Cortex of kidney (tissue), 1 donor: ENCODE measurements at places on chromosomes 5 and 9.

DNA sequence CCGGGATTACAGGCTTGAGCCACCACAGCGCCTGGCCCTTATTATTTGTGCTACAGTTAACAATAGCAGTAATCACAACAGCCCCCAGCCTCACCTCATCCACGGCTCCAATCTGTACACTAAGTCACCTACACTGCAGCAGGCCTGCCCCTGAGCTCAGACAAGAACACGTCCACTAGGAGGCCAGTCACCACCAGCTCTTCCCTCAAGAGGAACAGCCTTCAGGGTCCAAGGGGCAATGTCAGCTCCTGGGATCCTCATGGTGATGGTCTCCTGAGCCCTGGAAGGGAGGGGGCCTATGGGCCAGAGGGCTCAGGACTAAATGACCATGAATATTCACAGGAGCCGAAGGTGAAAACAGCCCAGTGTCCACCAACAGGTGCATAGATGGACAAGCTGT lies 67.7 kb downstream of the VAV2 start:
- DNase-seq = no peak

DNA sequence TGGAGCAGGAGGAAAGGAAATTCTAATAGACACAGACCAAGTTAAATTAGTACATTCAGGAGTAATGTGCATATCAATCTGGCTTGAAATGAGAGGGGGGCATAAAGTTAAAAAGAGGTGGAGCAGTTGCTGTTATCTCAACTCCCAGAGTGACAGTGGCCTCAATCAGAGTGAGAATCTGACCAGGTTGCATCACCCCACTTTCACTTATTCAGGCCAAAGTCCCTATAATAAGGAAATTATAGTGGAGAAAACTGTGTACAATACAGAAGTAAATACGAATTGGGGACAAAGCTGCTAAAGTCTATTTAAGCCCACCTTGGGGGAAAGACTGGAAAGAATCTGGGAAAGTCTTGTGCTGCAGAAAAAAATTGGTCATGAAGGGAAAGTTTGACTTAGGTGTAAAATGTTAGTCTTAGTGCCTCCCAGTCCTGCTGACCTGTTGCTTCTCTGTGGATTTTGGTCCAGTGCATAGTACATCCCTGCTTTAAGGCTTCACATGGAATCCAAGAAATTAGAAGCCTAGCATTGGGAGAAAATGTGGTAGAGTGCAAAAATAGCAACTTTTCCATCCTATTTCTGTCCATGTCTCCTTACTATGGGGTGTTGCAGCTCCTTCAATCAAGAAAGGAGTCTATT lies 27.9 kb downstream of the MROH2B start:
- DNase-seq = no peak

DNA sequence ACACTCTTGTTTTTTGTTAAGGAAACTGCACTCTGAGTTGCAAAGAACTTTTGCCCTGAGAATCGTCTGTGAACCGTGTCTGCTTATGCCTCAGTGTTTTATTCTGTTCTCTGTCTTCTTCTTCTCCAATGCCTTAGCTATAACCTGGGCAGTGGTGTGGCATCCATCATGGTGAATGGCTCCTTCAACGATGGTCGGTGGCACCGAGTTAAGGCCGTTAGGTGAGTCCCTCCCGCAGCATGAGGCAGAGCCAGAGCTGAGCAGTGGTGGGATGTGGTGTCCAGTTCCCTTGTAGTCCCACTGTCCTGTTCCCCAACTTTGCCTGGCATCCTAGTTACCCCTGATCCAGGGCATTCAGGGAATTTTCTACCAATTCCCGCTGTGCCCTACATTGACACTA lies 98.3 kb downstream of the LIFR start:
- no peak for DNase-seq

- DNase-seq = no peak
These were observed 72.8 kb downstream of the PSAT1 start for GRCh38 chr9:78369639-78370219.

- DNase-seq = no peak
These were observed 193.2 kb upstream of the MAP3K1 start for GRCh38 chr5:56622141-56622540.

- no peak for DNase-seq
These were observed 315.0 kb upstream of the PIK3R1 start for GRCh38 chr5:67900514-67900913.

DNA sequence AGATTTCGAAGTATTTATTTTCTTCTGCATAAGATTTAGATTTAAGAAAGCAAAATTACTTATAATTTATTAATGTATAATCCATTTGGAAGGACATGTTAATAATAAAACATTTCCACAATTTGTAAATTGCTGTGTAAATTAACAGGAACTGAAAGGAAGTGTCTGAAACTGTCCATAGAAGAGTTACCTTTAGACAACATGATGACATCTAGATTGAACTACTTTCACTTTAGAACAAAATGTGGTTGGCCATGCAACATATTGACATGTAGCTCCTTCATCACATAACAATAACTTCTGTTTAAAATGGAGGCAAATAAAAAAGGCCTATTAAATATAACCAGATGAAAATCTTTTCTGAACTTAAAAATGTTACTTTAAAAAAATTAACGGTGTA lies 1849.5 kb upstream of the ACO1 start:
- DNase-seq = no peak

DNA sequence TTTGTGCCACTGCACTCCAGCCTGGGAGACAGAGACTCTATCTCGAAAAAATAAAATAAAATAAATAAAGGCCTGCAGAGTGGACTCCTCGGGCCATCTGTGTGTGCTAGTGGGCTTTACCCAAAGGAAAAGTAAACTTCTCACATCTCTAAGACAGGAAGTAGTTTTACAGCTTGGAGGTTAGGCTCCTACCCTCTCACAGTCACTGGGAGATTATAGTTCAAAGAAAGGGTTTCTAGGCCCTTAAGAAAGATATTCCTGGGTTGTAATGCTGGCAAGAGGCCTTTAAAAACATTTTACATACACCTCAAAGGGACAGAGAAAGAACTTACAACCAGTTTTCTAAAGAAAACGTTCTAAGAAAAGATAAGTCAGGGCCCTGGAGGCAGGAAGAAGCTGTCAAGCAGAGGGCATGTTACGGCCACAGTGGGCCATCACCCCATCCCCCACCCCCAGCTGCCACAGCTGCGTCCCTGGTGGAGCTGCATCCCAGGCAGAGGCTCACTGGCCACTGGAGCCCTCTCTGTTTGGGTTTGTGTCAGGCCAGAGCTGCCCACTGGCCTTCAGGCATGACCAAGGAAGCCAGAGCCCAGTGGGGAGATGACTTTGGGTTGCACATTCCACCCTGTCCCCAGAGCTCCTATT lies 78.1 kb upstream of the CDK20 start:
- no peak for DNase-seq

GRCh38 chr5:120600639-120601038 lies 136.5 kb downstream of the PRR16 start:
- DNase-seq = no peak

GRCh38 chr5:80002677-80003076 lies 11.6 kb upstream of the MTX3 start:
- DNase-seq = no peak

DNA sequence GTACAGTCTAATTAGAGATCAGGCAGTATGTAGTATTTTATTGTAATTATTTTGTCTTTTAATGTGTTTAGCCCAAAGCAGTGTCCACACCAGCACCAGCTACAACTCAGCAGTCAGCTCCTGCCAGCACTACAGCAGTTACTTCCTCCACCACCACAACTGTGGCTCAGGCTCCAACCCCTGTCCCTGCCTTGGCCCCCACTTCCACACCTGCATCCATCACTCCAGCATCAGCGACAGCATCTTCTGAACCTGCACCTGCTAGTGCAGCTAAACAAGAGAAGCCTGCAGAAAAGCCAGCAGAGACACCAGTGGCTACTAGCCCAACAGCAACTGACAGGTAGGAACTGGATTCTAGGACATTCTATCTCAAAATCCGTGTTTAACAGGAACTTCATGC lies 23.2 kb downstream of the RAD23B start:
- DNase-seq = no peak

- no peak for DNase-seq
These were observed 9.7 kb downstream of the MYO10 start for GRCh38 chr5:16926417-16926816.

GRCh38 chr5:78829811-78830527 lies 155.1 kb downstream of the ARSB start:
- no peak for DNase-seq

DNA sequence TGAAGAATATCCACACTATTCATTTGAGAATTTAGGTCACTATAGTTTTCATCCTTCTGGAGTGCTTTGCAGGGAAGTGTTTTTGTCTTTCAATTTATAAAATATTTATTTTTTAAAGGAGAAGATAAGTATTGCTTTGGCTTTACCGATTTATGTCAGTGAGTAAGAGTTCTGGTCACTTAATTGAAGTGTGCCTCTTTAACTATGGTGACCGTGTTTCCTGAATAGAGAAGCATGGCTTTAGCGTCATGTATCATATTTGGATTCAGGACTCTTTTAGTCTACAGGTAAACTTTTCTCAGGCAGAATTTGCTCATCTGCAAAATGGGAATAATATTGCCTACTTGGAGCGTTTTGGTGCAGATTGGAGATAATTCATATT lies 902 bp downstream of the BDP1 start:
- DNase-seq = no peak

DNA sequence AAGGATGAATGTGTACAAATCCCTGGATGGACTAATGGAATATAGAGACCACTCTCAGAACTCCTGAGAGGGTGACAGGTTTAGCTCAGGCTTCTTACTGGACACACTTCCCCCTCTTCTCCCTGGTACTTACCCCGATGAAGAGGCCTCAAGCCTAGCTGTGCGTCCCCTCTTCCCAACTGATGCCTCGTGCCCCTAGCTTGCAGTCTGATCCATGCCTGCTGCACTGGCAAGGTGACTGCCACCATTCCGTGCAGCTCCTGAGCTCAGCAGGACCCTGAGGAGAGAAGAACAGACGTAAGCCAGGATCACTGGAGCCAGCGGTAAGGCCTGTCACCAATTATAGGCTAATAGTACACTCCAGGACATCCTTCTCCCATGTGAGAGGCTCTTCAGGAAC lies 5.5 kb upstream of the STOML2 start:
- DNase-seq = no peak

DNA sequence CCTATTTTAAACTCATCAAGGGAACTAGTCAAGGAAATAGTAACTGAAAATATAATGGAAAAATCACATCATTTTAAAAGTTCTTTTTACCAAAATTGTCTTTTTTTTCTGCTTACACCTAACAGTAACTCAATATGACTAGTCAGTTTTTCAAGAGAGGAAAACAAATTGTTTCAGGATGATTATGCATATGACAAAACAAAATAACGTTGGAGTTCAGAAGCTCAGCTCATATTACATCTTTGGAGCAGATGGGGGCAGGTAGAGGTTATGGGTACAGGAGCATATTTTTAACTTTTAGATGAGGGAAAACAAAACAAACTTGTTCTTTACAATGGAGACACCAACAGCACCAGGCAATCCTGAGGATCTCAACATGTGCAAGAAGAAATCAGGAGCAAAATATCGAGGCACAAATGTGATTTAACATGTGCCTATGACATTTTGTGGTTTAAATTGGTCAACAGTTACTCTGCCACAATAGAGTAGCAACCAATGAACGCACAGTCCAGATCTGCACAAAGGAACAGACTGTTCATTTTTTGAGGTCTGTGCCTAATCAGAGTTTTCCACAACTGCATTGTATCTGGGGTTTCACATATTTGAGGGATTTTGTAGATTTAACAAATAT lies 659.0 kb downstream of the ANXA1 start:
- no peak for DNase-seq

GRCh38 chr5:71865665-71866320 lies 146.7 kb downstream of the CARTPT start:
- no peak for DNase-seq

DNA sequence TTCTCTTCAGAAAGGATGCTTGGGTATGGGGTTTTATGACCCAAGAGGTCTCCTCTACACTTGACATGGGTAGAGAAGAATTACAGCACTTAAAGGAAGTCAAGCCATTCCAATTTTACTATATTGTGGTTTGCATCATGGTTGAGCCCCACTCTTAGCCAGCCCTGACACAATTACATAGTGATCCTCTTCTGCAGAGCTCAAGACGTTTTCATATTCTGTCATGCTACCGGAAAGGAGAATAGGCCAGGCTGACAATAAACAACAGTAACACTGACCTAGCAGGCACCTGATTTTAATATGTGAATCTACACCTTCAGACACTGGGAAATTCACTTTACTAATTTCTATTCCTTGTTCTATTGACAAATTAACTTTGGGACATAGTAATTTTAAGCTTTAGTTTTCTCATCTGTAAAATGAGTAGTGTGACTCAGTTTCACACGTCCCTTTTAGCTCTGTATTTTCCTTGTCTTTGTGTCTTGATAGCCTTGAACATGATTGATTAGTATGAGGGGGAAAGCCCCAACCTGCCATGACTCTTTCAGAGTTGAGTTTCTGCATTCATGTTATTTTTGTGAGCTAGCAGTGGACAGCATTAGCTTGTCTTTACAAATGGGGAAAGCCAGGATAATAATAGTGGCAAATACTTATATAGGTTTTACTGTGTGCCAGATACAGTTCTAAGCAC lies 83.8 kb downstream of the SV2C start:
- DNase-seq = no peak

GRCh38 chr9:137453643-137454081 lies 5.5 kb downstream of the NSMF start:
- DNase-seq = no peak
